ENCODE measurements at places on chromosomes 3 and 15.

DNA sequence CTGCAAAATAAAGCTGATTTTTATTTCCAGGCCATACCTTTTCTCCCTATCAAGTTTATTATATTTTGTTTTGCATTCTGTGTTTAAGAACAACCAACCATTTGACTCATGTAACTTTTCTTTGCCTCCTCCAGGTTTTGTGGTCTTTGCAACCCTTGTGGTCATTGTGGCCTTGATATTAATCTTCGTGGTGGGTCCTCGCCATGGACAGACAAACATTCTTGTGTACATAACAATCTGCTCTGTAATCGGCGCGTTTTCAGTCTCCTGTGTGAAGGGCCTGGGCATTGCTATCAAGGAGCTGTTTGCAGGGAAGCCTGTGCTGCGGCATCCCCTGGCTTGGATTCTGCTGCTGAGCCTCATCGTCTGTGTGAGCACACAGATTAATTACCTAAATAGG is 27.6 kb downstream of the NIPA2 start:
- no peak for DNase-seq

GRCh38 chr15:80216911-80217310 is 35.1 kb downstream of the CTXND1 start:
- no peak for DNase-seq

- no peak for DNase-seq
These were observed 106.8 kb downstream of the MBNL1 start for GRCh38 chr3:152375546-152375945.

- no peak for DNase-seq
These were observed 128.3 kb downstream of the FBLN2 start for GRCh38 chr3:13677272-13677671.

GRCh38 chr3:59784164-59784563 is 734.3 kb upstream of the CFAP20DC start:
- no peak for DNase-seq

GRCh38 chr3:197487911-197488391 is 67.8 kb downstream of the BDH1 start:
- no peak for DNase-seq

GRCh38 chr3:76812649-76813242 is 227.2 kb upstream of the ROBO2 start:
- no peak for DNase-seq

DNA sequence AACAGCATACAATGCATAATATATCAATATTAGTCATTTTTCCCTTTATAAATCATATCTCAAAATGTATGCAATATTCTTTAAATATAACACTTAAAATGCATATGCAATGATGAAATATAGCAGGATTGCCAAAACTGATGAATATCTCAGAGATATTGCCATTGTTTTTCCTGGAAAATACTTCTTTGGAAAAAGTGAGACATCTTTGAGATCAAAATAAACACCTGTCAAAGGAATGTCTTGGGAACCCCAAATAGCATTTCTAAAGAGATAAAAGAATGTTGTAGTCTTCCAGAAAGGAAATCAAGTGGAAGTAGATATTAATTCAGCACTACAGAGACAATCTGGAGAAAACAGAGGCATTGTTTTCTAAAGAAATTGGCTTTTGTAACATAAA is 457.8 kb upstream of the UBE2E2 start:
- no peak for DNase-seq

- DNase-seq: no peak
These were observed 14.7 kb upstream of the MBNL1 start for GRCh38 chr3:152254041-152254440.

DNA sequence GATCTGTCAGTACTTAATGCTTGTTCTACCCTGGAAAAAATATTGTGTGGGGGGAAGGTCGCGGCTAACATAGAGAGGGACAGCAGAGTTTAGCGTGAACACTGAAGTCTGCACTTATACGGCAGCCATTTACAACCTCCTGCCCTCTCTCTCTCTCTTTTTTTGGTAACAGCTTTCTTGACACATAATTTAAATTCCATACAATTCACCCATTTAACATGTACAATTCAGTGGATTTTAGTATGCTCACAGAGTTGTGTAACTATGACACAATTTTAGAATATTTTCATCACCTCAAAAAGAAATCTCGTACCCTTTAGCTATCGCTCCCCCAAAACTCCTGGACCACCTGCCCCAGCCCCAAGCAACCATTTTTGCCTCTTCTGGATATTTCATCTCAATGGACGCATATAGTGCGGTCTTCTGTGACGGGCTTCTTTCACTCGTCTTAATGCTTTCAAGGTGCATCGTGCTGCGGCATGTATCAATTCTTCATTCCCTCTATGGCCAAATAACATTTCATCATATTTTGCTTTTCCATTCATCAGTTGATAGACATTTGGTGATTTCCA is 141.8 kb downstream of the XXYLT1 start:
- DNase-seq: no peak

DNA sequence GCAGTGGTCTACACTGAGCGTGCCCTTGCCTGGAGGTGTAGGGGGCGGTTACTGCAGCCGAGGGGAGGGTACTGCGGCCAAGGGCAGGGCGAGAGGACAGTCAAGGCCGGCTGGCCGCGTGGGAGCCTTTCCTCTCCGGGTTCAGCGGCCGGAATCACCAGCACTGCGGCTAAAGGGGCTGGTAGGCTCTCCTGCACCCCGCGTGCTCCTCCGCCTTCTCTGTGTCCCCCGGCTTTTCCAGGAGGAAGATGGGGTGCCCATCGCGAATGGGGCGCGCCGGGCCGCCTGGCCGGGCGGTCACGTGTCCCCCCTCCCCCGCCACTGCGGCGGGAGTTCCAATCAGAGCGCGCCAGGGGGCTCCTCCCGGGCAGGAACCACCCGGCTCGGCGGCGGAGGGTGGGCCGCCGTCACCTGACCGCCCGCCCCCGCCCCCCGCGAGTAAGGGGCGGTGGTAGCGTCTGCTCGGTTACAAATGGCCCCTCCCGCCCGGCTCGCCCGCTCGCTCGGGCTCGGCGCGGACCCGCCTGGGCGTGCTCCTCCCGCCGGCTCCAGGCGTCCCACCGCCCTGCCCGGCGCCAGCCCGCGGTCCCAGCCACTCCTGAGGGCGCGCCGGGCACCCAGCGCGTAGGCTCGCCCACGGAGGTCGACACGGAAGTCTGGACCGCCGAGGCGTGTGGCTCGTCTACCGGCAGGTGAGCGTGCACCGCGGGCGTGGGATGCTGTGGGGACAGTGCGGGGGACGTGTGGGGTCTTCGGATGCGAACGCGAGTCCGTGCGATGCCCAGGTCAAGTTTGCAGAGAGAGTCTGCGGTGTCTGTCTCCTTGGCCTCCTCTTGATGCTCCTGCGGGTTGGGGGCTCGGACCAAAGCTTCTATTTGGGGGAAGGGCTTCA is 242.6 kb upstream of the TOPAZ1 start:
- DNase-seq: no peak

DNA sequence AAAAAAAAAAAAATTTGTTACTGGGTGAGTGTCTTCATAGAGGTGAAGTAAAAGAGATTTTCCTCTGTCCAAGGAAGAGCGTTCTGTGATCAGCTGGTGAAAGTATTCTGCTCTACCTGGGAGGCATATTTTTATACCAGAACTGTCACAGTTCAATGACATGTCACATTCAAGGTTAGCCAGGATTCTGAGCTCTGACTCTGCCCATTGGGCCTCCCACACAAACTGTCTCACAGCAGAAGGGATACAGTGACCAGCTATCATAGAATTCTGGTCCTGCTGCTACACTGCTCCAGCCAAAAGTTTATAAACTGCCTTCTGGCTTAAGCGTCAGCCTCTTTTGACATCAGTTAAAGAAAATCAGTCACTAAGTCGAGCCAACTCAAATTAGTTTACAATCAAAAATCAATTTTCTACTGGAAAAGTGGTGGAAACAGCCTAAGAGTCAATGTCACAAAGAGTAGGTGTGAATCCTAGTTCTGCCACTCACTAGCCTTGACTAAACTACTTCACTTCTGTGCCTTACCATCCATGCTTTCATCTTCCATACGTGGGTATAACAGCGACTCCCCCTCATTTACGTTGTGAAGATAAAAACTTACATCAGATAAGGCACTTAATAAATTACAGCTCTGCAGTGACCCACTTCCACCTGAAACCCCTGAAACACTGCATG is 52.7 kb upstream of the DCUN1D1 start:
- DNase-seq: no peak

DNA sequence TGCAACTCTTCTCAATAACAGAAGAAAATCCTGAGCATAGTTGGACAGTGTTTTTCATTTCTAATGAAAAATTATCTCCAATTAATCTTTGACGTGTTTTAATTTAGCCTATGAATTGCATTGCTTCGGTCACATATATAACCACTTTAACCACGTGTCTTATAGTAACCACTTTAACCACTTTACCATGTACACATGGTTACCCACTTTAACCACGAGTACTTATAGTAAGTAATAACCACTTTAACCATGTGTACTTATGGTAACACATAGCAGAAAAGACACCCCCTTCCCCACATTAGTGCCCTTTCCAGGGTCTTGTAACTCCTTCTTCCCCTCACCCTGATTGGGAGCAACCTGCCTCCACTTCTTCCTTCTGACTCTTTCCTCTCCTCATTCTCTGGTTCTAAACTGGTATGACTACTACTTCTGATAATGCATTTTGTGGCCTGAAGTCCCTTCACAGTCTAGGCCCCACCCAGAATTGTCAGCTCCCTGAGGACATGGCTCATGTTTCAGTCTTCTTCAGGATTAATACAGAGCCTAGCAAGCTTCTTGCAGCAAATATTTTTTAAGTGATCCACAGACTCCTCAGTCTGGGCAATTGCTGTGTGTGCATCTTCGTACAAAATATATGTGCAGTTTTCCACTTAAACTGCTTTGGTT is 25.0 kb downstream of the SLC7A14 start:
- DNase-seq: no peak

- DNase-seq: no peak
These were observed 32.7 kb downstream of the PTH1R start for GRCh38 chr3:46910166-46910760.

DNA sequence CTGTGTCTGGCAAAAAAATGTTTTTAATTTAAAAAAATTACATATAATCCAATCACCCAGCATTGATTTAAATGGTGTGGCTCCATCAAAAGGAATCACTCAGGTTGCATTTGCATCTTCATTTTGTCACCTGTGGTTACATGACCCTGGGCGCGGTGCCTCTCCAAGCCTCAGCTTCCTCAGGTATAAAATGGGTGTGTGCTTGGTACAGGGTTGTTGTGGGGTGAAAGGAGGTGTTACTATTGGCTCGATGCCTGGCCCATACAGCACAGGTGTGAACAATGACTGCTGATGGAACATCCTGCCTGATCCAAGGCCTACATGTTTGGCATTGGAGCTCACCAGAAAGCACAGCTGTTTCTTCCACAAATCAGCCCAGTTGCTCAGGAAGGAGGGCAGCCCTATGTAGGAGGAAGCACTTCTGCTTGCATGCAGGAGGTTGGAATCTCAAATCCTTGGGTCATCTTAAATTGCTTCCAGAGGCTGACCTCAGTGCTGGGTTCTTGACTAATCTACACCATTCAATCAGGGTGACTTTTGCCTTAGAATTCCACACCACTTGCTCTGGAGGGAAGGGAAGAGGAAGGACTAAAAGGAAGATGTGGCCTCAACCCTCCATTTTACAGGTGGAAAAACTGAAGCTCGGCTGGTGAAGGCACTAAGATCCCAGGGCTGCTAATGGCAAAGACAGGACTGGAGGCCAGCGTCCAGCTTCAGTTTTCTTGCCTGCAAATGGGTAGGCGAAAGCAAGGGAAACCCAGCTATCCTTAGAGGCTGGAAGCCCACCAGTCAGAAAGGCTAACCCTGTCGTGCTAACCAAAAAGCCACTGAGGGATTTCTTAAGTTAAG is 31.7 kb downstream of the BHLHE40 start:
- no peak for DNase-seq

GRCh38 chr3:23915537-23916108 is 1.2 kb downstream of the NKIRAS1 start:
- no peak for DNase-seq

GRCh38 chr15:83209333-83209732 is 1.7 kb upstream of the HDGFL3 start:
- DNase-seq: no peak

DNA sequence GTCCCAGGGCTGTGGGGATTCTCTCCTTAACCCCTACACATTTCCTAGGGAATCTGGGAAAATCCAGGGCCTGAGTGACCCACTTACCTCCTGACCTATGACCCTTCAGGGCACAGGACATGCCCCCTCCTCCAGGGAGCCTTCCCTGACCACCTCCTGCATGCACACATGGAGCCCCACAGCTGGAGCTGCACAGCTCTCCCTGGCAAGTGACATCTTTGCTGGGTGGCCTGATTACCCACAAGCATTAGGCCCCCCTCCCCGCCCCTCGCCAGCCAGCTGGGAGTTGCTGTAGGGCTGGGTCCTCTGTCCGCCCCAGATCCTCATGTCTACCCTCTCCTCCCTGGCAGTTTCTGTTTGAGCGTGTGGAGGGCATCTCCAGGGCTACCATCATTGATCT is 21.4 kb downstream of the HDAC11 start:
- DNase-seq: no peak

DNA sequence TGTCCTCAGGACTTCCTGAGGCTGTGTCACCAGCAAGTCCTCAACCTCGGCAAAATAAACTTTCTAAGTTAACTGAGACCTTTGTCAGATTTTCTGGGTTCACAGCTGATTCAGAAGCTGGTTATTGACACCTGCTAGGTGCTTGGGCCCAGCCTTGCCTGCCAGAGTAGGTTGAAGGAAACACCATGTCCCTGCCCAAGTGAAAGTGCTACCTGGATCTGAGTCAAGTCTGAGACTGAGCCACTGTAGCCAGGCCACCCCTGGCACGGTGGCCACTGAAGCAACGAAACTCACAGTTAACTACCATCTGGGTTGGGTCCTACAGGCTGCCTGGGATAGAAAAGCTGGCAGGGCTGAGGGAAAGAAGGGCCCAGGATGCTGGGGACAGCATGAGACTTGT is 8.2 kb downstream of the HYAL2 start:
- DNase-seq: no peak

GRCh38 chr3:132382267-132382666 is 35.0 kb upstream of the DNAJC13 start:
- no peak for DNase-seq

- DNase-seq: no peak
These were observed 5.8 kb downstream of the GNAI2 start for GRCh38 chr3:50241713-50242380.

DNA sequence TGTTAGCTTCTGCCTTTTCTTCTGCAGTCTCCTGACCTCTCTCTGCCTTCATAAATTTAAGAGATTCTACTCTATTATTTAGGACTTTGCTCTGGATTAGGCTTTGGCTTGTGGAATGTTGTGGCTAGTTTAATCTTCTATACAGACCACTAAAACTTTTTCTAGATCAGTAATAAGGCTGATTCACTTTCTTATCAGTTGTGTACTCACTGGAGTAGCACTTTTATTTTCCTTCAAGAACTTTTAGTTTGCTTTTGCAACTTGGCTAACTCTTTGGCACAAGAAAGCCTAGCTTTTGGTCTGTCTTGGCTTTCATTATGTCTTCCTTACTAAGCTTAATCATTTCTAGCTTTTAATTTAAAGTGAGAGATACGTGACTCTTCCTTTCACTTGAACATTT is 265.5 kb upstream of the TBC1D5 start:
- no peak for DNase-seq

GRCh38 chr3:184525337-184526087 is 36.1 kb upstream of the EPHB3 start:
- no peak for DNase-seq

- DNase-seq: no peak
These were observed 276.3 kb downstream of the THSD4 start for GRCh38 chr15:71391421-71392088.

GRCh38 chr3:48503401-48504050 is 448 bp downstream of the SHISA5 start:
- DNase-seq: no peak

GRCh38 chr15:63374686-63375520 is 6.7 kb downstream of the CA12 start:
- no peak for DNase-seq
